ENCODE measurements at places on chromosomes 7 and 10.
A peak's percentile ranks its signal among the peaks of the same experiment; 100 is the strongest.

DNA sequence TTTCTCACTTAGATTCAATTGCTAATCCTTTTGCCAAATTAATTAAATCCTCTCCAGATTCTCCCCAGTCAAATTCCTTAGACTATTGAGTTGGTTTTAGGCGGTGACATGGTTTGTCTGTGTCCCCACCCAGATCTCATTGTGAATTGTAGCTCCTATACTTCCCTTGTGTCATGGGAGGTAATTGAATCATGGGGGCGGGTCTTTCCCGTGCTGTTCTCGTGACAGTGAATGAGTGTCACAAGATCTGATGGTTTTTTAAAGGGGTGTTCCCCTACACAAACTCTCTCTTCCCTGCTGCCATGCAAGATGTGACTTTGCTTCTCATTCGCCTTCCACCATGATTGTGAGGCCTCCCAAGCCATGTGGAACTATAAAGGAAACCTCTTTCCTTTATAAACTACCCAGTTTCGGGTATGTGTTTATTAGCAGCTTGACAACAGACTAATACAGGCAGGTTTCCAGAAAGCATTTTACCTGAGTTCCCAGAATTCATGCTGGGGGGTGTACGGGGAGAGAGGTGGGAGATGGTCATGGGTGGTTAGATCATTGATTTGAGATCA, 44.7 kb upstream of the GARS1 start:
- DNase-seq: peak; percentile 15

- peak; percentile 28 for DNase-seq
Measured at GRCh38 chr7:108109221-108109908, 20.8 kb downstream of the LAMB4 start.

DNA sequence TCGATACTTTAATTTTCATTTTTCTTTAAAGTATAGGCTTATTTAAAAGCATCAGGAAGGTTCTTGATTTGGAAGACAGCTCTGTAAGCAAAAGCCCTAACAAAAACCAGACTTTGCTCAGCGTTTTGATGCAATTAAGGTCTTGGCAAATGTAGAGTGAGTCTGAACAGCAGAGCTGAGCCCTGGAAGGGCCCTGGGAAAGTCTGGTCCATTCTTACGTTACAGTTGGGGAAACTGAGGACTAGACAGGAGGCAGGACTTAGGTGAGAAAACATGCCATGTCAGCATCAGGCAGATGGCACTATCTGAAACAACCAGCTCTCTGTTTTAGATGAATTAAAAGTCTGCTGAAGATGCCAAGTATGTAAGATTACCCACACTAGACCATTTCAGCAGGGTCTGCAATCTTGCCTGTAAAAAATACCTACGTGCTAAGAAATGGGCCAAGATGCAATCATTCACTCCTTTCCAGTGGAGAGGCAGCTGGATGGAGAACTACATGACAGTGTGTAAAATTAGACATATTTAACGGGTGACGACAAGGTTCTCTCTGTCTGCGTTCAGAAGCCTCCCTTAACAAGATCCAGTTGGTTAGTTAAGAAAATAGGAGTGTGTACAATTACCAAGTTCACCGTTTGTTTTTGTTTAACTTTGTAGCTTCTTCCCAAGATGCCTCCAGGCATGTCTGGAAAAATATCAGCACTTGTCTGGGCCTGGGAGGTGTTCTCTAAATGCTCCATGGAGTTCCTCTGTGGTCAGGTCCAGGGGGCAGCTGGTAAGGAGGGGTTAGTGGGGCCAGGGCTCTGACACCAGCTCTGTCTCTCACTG, 502.3 kb upstream of the ZMIZ1 start:
- no peak for DNase-seq

- no peak for DNase-seq
Measured at GRCh38 chr7:42045961-42046360, 191.0 kb downstream of the GLI3 start.

- no peak for DNase-seq
Measured at GRCh38 chr10:3812141-3812540, 27.1 kb upstream of the KLF6 start.

DNA sequence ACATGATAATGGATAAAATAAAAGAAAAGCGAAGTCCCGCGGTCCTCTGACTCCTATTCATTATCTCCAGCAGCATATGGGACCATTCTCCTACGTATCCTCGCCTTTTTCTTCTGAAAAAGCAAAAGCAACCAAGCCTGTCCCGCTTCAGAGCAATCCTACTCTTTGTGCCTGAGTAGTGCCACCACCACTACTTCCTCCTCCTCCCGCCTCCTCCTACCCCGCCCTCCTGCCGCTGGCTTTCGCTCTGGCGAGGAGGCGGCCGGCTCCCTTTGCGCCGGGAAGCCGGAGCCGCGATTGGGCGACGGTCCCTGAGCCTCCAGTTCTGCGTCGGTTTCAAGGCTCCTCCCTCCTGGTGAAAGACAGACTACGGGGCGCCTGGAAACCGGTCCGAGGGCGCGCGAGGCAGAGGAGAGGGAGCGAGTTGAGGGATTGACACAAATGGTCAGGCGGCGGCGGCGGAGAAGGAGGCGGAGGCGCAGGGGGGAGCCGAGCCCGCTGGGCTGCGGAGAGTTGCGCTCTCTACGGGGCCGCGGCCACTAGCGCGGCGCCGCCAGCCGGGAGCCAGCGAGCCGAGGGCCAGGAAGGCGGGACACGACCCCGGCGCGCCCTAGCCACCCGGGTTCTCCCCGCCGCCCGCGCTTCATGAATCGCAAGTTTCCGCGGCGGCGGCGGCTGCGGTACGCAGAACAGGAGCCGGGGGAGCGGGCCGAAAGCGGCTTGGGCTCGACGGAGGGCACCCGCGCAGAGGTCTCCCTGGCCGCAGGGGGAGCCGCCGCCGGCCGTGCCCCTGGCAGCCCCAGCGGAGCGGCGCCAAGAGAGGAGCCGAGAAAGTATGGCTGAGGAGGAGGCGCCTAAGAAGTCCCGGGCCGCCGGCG, at the start of gene FZD1:
TSS of gene FZD1 (plus strand) at position 388 of the 878 bp plus-strand sequence. CDS start at position 836, 448 bp downstream.
- DNase-seq: peak; percentile 97

GRCh38 chr7:120941064-120941463, 9.5 kb upstream of the ING3 start:
- peak; percentile 16 for DNase-seq

GRCh38 chr7:98250789-98251188, 1.2 kb downstream of the TECPR1 start:
- no peak for DNase-seq

DNA sequence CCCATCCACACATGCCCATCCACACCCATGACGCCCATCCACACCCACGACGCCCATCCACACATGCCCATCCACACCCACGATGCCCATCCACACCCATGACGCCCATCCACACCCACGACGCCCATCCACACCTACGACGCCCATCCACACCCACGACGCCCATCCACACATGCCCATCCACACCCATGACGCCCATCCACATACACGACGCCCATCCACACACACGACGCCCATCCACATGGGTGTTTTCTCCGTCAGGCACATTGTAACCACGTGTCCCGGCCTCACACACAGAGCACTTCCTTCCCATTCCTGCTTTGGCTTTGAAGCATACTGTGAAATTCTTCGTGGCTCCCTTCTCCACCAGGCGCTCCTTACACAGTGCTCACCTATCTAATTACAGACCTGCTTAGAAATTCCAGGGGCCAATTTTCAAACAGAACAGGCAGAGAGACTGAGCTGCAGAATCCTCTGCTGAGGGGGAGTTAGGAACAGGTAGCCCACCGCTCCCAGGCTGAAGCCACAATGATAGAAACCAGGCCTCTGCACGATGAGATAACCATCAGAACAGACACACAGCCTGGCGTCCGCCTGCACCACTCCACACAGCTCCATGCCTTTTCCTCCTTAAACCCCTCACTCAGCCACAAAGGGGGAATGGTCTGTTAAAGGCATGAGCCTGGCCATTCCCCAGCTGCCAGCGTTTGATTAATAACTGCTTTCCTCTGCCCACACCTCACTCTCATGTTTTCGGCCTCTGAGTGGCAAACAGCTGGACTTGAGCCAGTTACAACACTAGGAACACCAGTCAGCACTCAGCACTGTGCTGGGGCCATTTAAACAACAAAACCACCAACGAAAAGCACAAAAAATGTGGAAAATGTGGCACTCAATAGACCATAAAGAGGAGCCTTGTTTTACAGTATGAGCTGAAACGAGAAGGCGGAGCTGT, 501.6 kb downstream of the PTPRN2 start:
- DNase-seq: no peak

DNA sequence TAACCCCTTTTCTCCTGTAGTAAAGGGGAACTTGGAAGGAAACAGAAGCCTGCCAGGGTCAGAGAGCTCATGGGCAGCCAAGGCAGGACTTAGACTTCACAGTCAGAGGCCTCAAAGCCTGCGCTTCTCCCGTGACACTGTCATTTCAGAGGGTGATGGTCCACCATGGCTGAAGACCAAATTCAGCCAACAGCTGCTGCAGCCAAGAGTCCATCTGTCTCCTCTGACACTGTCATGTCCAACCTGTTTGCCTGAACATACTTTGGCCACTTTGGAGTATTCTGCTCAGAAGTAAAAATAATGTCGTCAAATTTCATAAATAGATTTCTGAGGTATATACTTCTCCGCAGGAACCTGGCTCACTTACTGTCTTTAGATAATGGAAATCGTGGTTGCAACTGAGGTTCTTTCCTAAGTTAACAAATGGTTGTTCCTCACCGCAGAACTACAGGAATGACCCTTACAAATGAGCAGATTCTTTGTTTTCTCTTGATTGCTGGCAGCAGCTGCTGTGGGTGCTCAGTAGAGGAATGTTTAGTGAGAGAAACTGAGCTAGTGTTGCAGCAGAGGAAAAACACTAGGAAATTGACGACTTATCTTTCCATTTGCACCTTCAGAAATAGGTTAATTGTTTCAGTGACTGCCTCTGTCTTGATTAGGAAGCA, 626.5 kb downstream of the SDK1 start:
- DNase-seq: no peak

- DNase-seq: no peak
Measured at GRCh38 chr10:120530699-120531098, 73.7 kb downstream of the PLPP4 start.

DNA sequence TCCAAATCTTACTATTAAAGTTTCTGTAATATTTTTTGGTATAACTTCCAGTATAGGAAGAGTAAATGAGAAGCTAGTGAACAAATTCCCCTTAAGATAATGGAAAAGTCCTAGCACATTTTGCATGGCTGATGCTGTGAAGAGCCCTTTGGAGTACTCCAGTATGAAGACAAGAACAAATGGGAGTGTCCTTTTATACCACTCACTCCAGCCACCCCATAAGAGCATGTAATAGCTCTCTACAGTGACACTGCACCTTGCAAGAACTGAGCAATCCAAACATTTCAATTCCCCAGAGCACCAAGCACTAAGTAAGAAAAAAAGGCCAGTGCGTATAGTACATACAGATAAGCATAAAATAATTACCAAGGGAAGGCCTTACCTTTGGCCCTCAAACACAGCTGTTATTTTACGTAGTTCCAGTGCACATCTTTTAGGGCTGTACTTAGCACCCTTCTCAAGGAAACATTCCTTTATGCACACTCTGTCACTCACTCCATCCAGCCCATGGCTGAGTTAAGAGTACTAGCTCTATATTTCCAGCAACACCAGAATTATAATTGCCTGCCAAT, 135.4 kb downstream of the ST7 start:
- DNase-seq: no peak

- no peak for DNase-seq
Measured at GRCh38 chr7:41020056-41020455, 682.8 kb downstream of the INHBA start.

DNA sequence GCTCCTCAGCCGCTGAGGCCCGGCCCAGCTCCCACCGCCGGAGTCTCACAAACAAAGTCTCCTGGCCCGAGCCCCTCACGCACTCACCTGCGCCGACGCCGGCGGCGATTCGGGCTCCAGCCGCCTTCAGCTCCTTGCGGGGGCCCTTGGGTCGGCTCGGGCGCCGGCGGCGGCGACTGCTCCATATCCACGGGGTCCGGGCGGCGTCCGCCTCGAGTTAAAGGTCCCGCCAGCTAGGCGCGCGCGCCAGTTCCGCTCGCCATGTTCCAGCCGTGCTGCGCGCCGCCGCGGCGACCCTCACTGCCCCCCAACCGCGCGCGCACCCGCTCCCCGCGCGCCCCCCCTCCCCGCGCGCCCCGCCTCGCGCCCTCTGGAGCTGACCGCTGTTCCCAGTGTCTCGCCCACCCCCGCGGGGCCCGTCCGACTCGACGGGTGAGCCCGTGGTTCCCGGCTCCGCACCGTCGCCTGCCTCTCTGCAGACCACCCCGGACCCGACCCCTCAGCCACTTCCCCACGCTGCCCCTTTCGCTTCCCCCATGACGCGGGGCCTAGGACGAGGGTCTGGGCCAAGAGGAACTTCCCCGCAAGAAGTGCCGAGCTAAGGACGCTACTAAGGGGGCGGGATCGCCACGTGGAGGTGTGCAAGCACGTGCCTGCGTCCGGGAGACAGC, 396.1 kb downstream of the ZNF33B start:
- no peak for DNase-seq
